ENCODE measurements at places on chromosomes 4 and X. TPM values are rescaled to one million over a fixed set of nuclear protein-coding genes. Genes with fewer than 3 reads are reported as not detected.

The ADH5 gene
- total RNA-seq, result 64.0 TPM

The CT45A10 gene
- total RNA-seq, result not detected

The TMEM144 gene
- total RNA-seq, result 8.3 TPM

The TMPRSS11F gene
- total RNA-seq, result not detected

The CXCL11 gene
- total RNA-seq, result 3.9 TPM

The ENOPH1 gene
- total RNA-seq, result 43.9 TPM

The RNF128 gene
- total RNA-seq, result not detected

The KLB gene
- total RNA-seq, result not detected

The FRAS1 gene
- 0.65 TPM for total RNA-seq

The BDH2 gene
- total RNA-seq, result 24.5 TPM

The TSC22D3 gene
- total RNA-seq, result 20.6 TPM

The SORCS2 gene
- total RNA-seq, result under 0.01 TPM
